ENCODE measurements at places on chromosomes 16 and 17.

- DNase-seq, result peak; percentile 80
Observed at GRCh38 chr17:65078441-65079160, 22.1 kb upstream of the GNA13 start.

GRCh38 chr17:44556166-44556831, 985 bp upstream of the FZD2 start:
- peak; percentile 70 for DNase-seq

- DNase-seq, result no peak
Observed at GRCh38 chr17:81727324-81728031, 15.4 kb downstream of the SLC25A10 start.

DNA sequence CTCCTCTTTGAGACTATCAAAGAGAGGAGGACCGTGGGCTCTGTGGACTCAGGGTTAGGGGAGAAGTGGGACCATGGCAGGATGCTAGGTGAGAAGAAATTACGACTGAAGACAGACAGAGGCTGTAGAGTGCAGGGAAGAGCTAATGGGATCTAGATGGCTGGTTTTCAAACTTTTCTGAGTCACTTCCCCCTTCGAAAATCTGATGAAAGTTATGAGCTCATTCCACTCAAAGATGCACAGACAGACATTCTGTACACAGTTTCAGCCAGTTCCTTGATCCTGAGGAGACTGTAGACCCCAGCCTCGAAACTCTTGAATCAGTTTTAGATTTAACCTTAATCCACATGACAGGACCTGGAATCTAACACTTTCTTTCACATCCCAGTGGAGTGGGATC, 40.7 kb downstream of the RGS9 start:
- peak; percentile 73 for DNase-seq

GRCh38 chr17:67624886-67625656, 92.7 kb upstream of the NOL11 start:
- no peak for DNase-seq

- DNase-seq, result no peak
Observed at GRCh38 chr16:19678804-19679203, 39.2 kb downstream of the KNOP1 start.

DNA sequence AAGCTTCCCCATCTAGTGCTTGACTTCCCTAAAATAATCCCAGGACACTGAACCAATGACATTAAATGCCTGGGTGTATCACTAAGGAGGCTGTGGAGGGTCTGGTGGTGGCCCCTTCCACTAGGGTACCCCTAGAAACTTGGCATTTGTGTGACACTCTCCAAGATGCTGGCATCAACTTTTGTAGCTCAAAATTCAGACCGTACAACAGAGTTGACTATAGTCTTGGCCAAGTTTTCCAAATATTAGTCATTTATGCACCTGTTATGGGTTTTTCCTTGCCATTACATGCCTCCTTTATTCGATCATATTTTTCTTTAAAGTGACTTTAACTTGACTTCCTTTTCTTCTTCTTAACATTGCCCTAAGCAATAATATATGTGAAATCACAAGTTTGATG, 124.8 kb upstream of the CACNG3 start:
- DNase-seq, result no peak

DNA sequence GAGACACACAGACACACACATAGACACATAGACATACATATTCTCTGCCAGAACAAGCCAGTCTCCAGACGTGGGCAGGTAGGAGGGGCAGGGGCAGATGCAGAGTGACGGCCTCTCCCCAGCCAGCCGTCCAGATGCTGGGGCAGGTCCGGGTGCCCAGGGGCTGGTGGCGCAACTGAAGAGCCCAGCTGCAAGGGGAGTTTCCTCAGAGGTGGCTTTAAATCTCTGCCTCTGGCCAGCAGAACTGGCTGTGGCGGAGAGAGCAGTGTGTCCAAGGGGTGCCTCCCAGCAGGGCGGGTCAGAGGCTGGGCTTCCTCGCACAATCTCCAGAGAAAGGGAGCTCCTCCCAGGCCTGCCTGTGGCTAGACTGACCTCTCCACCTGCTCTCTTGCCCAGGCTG, 9.4 kb upstream of the GCGR start:
- DNase-seq, result peak; percentile 28

GRCh38 chr17:49681106-49681979, 3.4 kb upstream of the SPOP start:
- no peak for DNase-seq

GRCh38 chr16:19432429-19432828, 14.7 kb downstream of the TMC5 start:
- DNase-seq, result no peak

DNA sequence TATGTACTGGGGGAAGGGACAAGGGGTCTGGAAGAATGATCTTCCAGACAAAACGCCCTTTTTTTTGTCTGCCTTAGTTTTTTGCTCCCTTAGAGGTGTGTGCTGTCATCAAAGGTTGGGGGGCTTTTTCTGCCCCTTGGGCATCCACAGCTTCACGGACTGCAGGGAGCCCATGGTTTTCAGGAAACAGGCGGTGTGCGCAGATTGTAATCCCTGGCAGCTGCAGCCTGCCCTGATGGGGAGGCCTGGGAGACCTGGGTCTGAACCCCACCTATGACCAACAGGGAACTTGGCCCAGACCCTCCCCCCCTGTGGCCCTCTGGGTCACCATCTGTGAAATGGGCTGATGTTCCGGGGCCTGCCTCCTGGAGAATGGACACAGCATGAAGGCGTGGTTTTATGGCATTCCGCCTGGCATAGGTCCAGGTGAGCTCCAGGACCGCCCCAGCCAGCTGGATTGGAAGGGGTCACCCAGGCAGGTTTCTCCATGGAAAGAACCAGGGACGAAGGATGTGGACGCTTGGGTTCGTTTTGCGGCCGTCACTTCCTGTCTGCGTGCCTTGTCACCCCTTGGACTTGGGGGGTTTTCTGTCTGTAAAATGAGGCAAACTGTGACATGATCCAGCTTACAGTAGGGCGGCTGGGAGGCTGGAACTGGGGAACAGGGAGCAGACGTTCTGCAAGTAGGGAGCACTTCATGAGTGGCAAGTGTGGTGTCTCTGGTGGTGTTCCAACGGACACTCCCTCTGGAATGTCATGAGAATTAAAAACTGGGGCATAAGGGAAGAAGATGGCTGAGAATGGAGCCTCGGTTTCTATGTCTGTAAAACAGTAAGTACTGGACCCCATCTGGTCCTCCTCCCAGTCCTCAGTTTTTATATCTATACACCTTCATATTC, 1.5 kb downstream of the CPNE2 start:
- no peak for DNase-seq

GRCh38 chr17:14986127-14986526, 279.0 kb downstream of the PMP22 start:
- DNase-seq, result no peak

DNA sequence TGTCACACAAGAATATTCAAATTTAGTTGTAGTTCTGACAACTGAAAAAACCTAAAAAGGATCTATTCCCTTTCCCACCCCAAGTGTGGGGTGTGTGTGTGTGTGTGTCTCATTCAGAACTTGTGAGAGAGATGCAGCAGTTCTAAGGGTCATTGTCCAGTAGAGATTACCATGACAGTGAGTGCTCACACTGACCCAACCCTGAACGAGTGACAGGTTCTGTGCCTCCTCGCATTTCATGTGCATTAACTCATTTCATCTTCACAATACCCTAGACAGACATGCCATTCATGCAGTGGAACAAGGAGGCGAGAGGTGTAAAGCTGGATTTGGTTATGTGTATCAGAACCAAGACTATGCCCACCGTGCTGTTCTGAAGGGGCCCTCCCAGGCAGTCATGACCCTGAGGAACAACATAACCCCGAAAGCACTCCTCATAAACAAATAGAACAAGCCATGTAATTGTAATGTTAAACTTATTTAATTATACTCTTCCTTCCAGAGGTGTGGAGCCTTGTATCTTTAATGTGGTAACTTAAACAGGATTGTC, 102.1 kb downstream of the CLEC16A start:
- DNase-seq, result no peak

DNA sequence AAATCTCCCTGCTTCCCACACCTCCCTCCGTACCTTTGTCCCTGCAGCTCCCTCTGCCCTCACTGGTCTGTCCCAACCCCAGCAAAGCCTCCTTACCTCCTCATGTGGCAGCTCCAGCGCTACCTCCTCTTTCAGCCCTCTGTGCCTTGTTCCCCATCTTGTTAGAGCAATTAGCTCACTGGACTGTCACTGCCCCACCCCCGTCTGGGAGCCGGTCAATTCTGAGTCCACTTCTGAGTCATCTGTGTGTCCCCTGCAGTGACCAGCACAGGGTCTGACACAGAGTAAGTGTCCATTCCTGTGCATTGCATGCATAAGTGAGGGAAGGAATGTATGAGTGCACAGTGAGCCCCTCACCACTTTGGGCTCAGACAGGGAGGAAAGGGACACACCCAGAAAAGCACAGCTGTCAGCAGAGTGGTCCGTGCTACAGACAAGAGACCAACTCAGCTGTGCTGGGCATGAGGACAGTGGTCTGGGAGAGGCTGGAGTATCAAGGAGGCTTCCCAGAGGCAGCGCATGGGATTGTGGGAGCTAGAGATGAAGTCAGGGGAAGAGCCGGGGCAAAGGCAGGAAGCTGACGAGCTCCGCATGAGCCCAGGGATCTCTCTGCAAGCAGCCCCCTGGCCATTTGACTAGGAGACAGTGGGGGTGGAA, 45.9 kb downstream of the PITPNM3 start:
- DNase-seq, result peak; percentile 43

- no peak for DNase-seq
Observed at GRCh38 chr16:30644334-30644830, 6.4 kb upstream of the PRR14 start.

- DNase-seq, result no peak
Observed at GRCh38 chr17:51660266-51660665, 399.9 kb downstream of the UTP18 start.

- DNase-seq, result no peak
Observed at GRCh38 chr16:25065899-25066298, 45.6 kb upstream of the LCMT1 start.

GRCh38 chr17:11467639-11468038, 130.6 kb upstream of the DNAH9 start:
- DNase-seq, result no peak

GRCh38 chr17:55433629-55434422, 12.2 kb upstream of the MMD start:
- DNase-seq, result peak; percentile 89

DNA sequence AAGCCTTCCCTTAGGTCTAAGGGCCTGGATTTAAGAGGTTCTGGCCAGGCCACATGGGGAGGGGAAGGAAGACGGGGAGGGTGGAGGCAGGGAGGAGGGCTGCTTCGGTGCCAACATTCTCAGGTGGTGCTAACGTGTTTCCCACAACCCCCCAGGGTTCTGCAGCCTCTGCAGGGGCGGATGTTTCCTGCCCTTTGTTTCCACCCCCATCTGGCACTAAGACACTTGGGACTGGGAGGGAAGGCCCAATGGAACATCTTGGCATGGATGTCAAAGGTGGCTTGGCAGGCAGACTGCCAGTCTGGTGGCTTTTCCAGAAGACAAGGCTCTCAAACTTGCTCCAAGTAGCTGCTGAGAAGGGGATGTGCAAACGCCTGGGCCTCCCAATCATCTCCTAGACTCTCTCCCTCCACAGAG, 12.7 kb downstream of the HIC1 start:
- DNase-seq, result no peak

- DNase-seq, result no peak
Observed at GRCh38 chr16:53281280-53281679, 153.0 kb upstream of the RBL2 start.

DNA sequence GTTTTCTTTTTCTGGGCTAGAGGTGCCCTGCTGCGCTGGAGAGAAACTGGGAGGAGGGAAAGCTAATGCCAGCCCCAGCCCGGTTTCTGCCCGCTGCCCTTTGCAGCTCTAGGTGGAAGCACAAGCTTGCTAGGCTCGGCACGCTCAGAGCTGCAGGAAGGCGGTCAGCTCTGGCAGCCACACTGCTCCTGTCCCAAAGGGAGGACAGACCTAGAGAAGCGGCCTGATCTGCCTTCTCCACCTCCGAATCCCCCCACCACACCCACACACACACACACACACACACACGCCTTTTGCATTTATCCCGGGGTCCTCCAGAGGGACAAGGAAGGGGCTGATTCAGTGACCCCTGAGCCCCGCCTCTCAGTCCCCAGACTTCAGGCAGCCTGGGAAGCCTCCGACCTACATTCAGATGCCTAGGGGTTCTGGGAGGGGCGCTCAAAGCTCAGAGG, 418.1 kb downstream of the SOX9 start:
- no peak for DNase-seq

DNA sequence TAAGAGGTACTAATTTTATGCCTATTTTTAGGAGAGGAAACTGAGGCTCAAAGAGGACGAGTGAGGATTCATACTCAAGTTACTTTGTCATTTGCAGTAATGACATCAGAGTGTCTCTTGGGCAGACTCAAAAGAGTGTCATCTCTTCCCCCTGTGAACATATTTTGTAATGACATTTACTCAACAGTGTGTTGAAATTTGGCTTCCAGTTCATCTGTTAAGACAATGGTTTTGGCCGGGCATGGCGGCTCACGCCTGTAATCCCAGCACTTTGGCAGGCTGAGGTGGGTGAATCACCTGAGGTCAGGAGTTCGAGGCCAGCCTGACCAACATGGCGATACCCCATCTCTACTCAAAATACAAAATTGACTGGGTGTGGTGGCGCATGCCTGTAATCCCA, 28.9 kb downstream of the WFDC1 start:
- no peak for DNase-seq

GRCh38 chr16:29876594-29877249, 13.7 kb upstream of the CDIPT start:
- DNase-seq, result peak; percentile 29

DNA sequence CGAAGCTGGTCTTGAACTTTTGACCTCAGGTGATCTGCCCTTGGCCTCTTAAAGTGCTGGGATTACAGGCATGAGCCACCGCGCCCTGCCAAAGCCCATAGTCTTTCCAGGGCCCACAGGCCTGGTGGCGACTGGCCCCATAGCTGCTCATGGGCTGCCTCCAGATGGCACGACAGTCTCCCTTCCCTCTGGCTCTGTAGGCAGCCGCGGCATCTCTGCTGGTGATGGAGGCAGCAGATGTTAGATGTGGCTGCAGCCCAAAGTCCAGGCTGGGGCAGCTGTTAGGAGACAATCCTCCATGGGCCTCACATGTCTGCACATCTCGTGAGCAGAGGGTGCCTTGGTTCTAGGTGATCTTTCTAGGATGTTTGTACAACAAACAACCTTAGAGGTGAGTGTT, 69.7 kb upstream of the DNAJA2 start:
- DNase-seq, result no peak

DNA sequence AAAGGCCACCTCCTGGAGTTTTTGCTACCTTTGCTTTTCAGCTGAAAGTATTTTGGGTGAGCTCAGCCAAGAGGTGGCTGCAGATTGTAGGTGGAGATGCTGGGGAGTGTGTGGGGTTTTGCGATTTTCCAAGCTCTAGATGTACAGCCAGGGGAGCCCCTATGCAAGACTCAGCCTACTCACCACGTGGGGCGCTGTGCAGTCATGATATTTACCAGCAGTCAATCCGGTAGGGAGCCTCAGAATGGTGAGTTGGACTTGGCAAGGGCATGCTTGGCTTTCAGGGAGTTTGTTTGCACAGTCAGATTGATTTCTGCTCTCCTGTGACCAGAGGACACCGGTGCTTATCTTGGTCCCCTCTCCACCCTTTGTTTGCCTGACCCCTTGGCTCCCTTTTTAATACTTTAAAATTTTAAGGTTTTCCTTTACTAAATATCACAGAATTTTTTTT, 175.3 kb downstream of the UTP18 start:
- DNase-seq, result no peak

- DNase-seq, result no peak
Observed at GRCh38 chr17:58332778-58333735, 4.5 kb upstream of the TSPOAP1 start.
